ENCODE measurements at places on chromosomes 2 and 18.

DNA sequence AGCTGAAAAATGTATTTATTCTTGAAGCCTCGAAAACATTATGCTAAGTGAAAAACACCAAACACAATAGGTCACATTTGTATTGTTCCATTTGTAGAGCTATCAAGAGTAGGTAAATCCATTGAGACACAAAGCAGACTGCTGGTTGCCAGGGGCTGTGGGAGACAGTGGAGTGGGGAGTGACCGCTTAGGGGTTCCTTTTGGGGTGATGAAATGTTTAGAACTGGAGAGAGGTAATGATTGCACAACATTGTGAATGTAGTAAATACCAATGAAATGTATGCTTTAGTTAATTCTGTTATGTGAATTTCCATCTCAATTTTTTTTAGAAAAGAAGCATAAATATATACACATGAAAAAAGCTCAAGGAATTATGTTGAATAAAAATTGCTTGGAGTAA lies 15.8 kb downstream of the KCTD18 start:
- DNase-seq = no peak

- DNase-seq = peak; percentile 59
Observed at GRCh38 chr2:15159751-15160177, 401.4 kb downstream of the NBAS start.

- no peak for DNase-seq
Observed at GRCh38 chr18:10457767-10458166, 3.3 kb downstream of the APCDD1 start.

GRCh38 chr2:179255129-179255528 lies 9.5 kb downstream of the SESTD1 start:
- DNase-seq = no peak

- no peak for DNase-seq
Observed at GRCh38 chr18:79975985-79976680, 11.7 kb downstream of the HSBP1L1 start.

Data from kidney capillary endothelial cell (primary cell).